ENCODE measurements at places on chromosomes 6 and 20.

DNA sequence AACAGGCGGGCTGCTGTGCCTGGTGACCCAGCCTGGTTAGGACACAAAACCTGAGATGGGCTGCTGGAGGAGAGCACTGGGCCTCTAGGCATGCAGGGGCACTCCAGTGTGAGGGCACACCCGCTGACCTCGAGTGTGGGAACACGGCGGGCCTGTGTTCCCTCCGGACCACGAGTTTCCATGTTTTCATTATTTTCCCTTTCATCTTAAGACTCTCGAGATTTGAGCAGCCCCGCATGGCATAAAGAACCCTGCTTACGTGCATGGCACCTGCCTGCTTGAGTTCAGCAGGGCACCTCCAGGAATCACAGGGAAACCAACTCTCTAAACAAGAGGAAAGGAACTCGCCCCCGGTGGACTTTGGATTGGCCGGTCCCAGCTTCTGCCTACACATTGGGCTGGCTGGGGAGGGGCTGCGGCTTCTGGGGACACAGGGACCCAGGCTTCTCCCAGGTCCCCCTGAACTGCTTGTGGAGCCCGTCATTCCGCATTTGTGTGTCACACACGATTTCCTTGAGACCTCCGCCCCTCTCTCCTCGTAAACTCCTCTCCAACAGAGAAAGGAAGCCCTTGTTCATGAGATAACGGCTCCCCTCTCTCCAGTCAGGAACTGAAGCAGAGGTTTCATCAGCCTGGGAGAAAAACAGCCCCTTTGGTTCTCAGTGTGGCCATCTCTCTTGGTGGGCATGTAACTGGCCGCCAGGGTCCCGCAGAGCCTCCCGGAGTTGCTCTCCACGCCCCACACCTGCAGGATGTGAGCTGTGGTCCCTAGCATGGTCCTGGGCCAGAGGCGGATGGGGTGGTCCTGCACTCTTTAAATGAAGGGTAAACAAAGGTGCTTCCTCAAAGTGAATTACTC is 181.8 kb downstream of the TTLL2 start:
- DNase-seq, result no peak

DNA sequence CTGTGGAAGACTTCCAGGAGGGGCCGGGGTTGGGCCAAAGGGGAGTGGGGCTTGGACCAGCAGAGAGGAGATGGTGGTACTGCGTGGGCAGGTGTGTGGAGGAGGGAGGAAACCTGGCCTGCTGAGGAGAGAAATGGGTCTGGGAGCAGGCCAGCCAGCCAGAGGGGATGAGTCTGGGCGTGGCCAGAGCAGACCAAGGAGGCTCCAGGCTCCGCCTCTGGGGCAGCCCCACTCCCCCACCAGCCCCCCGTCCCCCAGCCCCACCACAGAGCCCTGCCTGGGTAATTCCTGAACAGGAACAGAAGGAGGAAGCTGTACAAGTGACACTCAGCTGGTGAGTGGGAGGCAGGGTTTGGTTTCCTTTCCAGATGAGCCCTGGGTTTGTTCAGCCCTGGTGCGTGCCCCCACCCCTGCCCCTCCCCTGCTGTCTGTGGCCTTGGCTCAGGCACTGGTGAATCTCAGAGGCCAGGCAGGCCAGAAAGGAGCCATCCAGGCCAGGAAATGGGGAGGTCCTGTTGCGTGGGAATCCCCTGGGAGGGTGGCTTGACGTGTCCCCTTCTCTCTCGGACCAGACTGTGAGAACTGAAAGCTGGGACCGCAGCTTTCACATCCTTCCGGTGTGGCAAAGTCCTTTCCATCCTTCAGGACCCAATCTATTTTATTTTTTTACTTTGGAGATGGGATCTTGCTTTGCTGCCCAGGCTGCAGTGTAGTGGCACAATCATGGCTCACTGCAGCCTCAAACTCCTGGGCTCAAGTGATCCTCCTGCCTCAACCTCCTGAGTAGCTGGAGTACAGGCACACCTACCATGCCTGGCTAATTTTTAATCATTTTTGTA is 9.4 kb upstream of the SRC start:
- DNase-seq, result peak; percentile 36

GRCh38 chr20:63325554-63326313 is 32.7 kb downstream of the COL20A1 start:
- DNase-seq, result no peak

GRCh38 chr6:11042750-11043377 is 1.2 kb downstream of the ELOVL2 start:
- no peak for DNase-seq

GRCh38 chr20:62310757-62311121 is 7.9 kb downstream of the ADRM1 start:
- DNase-seq, result no peak

GRCh38 chr6:68719761-68720160 is 84.7 kb downstream of the ADGRB3 start:
- no peak for DNase-seq

DNA sequence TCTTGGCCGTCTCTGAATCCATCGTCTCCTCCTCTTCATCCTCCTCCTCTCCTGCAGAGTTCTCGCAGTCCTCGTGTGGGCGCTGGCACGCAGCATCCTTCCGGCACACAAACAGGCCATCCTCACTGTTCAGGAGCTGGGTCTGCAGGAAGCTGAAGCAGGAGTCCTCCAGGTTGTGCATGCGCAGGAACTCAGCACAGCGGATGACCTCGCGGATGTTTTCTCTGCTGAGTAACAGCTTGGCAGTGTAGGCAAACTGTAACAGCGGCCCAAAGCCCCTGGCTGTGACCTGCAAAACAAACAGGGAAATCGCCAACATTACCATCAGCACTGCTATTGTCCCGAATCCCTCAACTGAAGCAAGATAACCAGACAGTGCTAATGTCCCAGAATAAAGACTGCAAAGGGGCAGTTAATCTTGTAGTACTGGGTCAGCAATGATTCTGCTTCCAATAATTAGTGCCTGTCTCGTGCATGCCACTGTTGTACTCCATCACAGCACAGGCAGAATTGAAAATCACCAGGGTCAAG is 57.4 kb downstream of the GJA10 start:
- DNase-seq, result no peak

- no peak for DNase-seq
Measured at GRCh38 chr6:150169609-150170008, 26.8 kb downstream of the PPP1R14C start.

GRCh38 chr6:135905604-135906300 is 54.3 kb downstream of the PDE7B start:
- DNase-seq, result no peak

- no peak for DNase-seq
Measured at GRCh38 chr6:139257821-139258398, 33.9 kb downstream of the TXLNB start.

- DNase-seq, result no peak
Measured at GRCh38 chr6:136609873-136610706, 59.9 kb upstream of the MAP7 start.

DNA sequence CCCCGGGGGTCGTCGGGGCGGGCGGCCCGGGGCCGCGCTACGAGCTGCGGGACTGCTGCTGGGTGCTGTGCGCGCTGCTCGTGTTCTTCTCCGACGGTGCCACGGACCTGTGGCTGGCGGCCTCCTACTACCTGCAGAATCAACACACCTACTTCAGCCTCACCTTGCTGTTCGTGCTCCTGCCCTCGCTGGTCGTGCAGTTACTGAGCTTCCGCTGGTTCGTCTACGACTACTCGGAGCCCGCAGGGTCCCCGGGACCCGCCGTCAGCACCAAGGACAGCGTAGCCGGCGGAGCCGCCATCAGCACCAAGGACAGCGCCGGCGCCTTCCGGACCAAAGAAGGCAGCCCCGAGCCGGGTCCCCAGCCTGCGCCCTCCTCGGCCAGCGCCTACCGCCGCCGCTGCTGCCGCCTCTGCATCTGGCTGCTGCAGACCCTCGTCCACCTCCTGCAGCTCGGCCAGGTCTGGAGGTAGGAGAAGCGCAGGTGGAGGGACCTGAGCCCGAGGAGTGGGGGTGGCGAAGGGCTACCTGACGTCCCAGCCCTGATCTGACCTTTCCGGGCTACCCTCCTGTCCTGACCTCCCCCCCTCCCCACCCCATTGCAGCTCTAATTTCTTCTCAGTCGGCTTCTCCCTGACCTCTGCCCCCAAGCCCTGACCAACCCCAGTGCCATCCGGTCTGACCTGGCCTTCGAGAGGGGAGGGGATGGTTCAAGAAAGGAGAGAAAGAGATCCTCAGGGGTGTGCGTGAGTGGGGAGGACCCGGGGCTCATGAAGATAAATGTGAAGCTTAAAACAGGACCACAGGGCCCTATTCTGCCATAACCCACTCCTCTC is 558 bp downstream of the XKR7 start:
- peak; percentile 57 for DNase-seq

- DNase-seq, result no peak
Measured at GRCh38 chr6:29558439-29559079, 973 bp downstream of the UBD start.

DNA sequence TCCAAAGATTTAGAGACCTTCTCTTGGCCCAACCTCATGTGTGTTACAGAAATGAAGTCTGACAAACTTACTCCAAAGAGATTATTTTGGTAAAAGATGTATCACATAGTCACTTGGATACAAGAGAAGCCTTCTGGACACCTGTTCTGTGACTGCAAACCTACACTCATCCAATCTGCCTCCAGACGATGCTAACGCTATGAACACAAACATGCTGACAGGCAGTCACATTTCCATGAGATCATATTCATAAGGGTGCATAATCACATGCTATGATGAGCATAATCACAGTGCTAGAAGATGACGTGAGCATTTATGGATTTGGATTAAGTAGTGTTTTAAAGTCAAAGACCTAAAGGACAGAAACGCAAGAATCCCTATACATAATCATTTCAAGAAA is 340.2 kb downstream of the HACE1 start:
- DNase-seq, result no peak

All from stimulated activated CD8-positive, alpha-beta memory T cell treated with anti-CD3 and anti-CD28 coated beads, Interleukin-4, amount 100 ng/mL, for 4 hours (primary cell).